ENCODE measurements at places on chromosomes 5 and 9.

DNA sequence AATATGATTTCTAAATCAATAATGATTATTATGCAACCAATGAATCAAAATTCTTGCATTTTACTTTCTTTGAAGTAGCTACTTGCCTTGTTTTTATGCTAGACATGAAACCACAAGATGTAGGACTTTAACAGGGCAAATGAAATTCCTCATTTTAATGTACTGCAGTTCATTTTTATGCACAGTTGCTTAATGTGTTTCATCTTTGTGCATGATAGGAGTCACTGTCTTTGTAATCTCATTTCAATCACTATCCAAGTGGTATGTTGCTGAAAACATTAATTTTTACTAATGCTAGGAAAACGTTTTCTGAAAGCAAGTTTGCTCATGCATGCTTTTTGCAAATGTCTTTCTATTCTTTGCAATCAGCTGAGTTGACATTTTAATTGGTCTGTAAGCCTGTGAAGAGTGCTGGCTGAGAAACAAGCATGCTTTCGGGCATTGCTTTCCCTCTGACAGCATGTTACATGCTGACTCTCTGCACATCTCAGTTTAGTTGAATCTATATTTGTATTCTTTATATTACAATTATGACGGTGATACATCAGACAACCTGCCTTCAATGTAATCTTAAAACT, 535.0 kb upstream of the CDH18 start:
- no peaks in the 10 kb centered on the region for H3K27me3 ChIP-seq
- H3K27ac ChIP-seq, result no peak overlapping the region
- no peak overlapping the region for H3K4me3 ChIP-seq
- H3K4me1 ChIP-seq, result no peaks in the 10 kb centered on the region
- no peak for DNase-seq
- no peaks in the 10 kb centered on the region for H3K36me3 ChIP-seq

DNA sequence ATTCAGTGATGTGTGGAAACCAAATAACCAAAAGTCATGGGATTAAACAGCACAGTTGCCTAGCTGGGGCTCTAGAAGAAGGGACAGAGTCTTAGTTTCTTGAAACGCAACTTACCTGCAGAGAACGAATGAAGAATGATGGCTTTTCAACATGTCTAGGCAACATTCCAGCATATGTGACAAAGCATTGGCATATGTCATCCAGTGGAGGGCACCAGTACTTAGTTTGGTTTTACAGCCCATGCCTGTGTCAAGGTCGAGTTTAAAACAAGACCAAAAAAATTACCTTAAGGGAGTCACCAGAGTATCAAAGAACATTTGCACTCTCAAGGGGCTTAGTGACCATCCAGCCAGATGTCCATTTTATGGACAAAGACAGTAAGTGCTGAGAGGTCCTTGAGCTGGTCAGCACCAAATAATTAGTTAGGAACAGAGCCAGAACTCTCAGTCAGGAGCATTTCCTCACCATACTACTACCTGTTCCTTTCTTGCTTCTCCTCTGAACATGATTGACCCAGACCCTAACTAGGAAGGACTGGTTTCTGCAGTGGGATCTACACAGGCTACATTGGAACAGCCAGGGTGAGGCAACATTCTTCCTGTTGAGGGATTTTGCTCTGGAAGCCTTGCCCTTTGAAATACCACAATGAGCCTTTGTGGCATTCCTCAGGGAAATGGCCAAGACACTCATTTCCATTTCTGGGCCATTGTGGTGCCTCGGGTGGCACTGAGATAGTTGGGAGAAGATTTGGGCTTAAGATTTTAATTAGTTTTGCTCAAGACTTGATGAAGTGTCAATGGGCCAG, 75.4 kb upstream of the ANKH start:
- no peak overlapping the region for H3K4me3 ChIP-seq
- DNase-seq, result no peak
- no peaks in the 10 kb centered on the region for H3K36me3 ChIP-seq
- no peaks in the 10 kb centered on the region for H3K27me3 ChIP-seq

DNA sequence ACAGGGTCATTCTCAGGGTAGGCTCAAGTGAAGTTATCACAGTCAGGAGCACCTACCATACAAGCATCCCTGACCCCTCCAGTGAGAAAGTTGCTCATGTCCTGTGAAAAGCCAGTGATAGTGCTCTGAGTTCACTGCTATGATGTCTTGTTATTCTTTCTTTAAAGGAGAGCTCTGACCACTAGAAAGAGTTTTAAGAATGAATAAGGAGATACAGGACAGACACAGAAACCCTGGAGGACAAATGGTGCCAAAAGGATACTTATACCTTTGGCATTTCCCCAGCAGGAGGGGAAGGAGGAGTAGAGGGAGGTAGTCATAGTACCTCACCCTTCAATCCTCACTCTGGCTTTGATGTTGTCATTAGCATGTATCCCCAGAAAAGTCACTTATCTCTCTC, 84.0 kb upstream of the AGXT2 start:
- no peak for DNase-seq
- no peak overlapping the region for H3K4me3 ChIP-seq
- no peaks in the 10 kb centered on the region for H3K4me1 ChIP-seq
- no peak overlapping the region for H3K27ac ChIP-seq
- H3K27me3 ChIP-seq, result no peaks in the 10 kb centered on the region

DNA sequence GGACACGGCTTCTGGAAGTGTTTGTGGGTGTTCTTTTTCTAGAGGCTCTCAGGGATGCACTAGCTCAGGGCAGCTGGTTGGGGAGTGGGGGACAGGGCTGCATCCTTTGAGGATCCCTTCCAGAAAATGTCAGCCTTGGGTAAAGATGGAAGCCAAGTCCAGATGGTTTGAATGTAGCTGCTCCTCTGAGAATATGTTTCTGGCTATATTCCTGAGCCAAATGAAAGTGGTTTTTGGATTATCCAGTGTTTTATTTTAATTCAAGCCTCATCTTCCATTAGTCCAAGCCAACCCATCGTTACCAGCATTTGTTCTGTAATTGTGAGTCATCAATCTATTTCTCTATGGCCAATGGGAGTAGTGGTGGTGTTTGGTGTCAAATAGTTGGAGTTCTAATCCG, 70.4 kb downstream of the SPRY4 start:
- no peak for DNase-seq
- H3K4me3 ChIP-seq, result no peak overlapping the region
- H3K27ac ChIP-seq, result no peak overlapping the region
- H3K36me3 ChIP-seq, result no peaks in the 10 kb centered on the region
- H3K4me1 ChIP-seq, result peaks cover 7% of the 10 kb centered on the region

DNA sequence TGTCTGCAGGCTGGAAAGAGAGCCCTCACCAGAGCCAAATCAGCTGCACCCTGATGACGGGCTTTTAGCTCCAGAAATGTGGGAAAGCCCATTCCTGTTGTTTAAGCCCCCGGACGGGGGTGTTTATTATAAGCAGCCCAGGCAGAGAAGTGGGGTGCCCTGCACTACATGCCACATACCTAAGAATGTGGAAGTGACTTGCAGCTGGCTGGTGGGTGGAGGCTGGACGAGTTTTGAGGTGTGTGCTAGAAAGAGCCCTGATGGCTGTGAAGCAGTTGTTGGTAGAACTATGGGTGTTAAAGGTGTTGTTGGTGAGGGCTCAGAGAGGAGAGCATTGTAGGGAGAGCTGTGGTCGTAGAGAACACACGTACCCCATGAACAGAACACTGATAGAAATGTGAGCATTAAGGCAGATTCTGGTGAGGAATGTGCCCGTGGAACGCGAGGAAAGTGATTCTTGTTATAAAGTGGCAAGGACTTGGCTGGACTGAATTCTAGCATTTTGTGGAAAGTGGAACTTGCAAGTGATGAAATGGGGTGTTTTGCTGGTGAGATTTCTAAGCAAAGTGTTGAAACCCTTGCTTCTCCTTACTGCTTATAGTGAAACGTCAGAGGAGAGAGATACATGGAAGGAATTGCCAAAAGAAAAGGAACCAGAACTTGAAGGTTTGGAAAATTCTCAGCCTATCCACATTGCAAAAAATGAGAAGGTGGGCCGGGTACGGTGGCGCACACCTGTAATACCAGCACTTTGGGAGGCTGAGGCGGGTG, 38.9 kb downstream of the AHRR start:
- H3K27me3 ChIP-seq, result no peaks in the 10 kb centered on the region
- no peaks in the 10 kb centered on the region for H3K4me1 ChIP-seq
- no peak overlapping the region for H3K27ac ChIP-seq

DNA sequence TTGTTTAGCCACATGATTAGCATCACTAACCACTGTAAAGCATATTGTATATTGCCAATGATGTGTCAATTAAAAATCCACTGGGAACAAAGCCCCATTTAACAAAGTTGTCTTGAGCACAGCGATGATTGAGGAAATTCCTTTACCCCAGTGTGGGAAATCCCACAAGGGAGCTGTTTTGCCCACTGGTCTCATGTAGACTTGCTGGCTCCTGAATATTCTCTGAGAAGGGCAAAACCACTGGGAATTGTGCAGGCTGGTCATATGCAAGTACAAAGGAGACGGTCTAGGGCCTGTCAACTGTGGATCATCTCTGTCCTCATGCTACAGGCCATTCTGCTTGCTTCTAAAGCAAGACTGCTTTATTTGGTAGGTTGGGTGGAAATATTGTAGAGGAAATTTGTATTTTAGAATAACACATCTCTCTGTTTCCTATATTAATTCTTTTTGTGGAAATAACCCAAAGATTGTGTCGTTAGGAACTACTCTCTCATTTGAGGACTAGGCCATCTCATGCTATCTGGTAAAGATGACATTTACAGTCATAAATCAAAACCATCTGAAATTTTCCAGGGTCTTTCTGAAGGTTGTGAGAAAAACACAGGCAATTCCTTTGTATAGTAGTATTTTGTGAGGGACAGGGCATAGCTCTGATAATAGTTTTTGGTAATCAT, 60.2 kb downstream of the PARP8 start:
- no peaks in the 10 kb centered on the region for H3K27me3 ChIP-seq
- H3K4me1 ChIP-seq, result no peaks in the 10 kb centered on the region
- no peak for DNase-seq
- no peaks in the 10 kb centered on the region for H3K36me3 ChIP-seq

DNA sequence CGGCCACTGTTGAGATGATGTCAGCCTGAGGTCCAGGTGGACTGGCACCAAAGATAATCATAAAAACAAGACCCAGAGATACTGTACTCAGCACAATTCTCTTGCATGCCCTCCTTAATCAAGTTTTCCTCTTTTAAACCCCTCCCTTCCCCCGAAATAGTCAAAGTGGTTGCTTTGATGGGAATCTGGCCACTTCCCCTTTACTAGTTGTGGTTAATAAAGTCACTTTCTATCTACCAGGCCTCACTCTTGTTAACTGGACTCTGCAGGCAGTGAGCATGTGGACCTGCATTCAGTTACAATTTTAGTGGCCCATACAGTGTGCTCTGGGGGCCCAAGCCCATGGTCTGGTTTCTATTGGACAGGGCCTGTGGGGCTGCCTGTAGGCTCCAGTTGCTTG, 17.5 kb downstream of the FBP2 start:
- DNase-seq, result no peak
- H3K36me3 ChIP-seq, result no peaks in the 10 kb centered on the region
- H3K4me3 ChIP-seq, result no peak overlapping the region
- no peaks in the 10 kb centered on the region for H3K4me1 ChIP-seq

GRCh38 chr9:125593581-125594222, 113.3 kb downstream of the MAPKAP1 start:
- no peak for DNase-seq
- no peaks in the 10 kb centered on the region for H3K36me3 ChIP-seq
- H3K4me3 ChIP-seq, result no peak overlapping the region
- no peaks in the 10 kb centered on the region for H3K4me1 ChIP-seq
- no peak overlapping the region for H3K27ac ChIP-seq

- no peaks in the 10 kb centered on the region for H3K4me1 ChIP-seq
- H3K27ac ChIP-seq, result no peak overlapping the region
- H3K36me3 ChIP-seq, result no peaks in the 10 kb centered on the region
These were observed 131.4 kb downstream of the CCDC192 start for GRCh38 chr5:127834554-127834953.

DNA sequence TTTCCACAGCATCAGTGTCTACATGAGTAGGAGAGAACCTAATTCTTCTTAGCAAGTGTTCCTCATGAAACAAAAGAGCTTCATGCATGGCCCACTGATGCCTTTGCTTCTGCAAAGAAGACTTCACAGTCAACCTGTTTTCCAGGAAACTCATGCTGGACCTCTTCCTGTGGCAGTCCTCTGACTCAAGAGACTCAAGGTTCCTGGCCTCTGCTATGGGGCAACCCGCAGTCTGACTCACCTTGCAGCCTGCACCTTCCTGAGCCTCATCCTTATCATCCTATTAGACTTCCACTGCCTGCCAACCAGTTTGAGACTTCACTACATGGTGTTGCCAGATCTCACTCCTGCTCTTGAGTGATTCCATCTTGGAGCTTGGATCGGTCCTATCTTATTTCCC, 17.6 kb upstream of the AGGF1 start:
- no peak overlapping the region for H3K27ac ChIP-seq
- no peaks in the 10 kb centered on the region for H3K36me3 ChIP-seq
- peaks cover 5% of the 10 kb centered on the region for H3K27me3 ChIP-seq
- no peak for DNase-seq
- no peaks in the 10 kb centered on the region for H3K4me1 ChIP-seq
- no peak overlapping the region for H3K4me3 ChIP-seq

- H3K4me3 ChIP-seq, result no peak overlapping the region
- H3K27ac ChIP-seq, result no peak overlapping the region
- H3K27me3 ChIP-seq, result no peaks in the 10 kb centered on the region
- H3K36me3 ChIP-seq, result no peaks in the 10 kb centered on the region
- H3K4me1 ChIP-seq, result no peaks in the 10 kb centered on the region
These were observed 446.8 kb upstream of the CDH18 start for GRCh38 chr5:20434786-20435185.

DNA sequence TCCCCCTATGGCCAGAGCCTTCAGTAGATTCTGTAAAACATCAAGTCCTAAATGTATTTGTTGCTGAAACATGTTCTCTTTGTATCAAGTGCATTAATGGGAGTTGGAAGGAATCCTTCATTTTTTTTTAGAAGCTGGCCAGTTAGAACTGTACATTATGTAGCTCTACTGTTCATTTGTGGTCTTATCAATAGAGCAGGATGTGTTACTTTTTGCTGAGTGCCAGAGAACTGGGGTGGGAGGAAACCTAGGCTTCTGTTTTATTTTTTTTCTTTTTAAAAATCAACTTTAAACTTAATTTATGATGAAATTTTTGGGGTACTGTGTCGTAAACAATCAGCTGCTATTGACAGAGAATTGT, 5.1 kb downstream of the PIP5K1B start:
- no peak overlapping the region for H3K4me3 ChIP-seq
- DNase-seq, result no peak
- no peaks in the 10 kb centered on the region for H3K27me3 ChIP-seq
- H3K36me3 ChIP-seq, result no peaks in the 10 kb centered on the region
- H3K27ac ChIP-seq, result no peak overlapping the region

- DNase-seq, result no peak
- no peak overlapping the region for H3K27ac ChIP-seq
- no peak overlapping the region for H3K4me3 ChIP-seq
- H3K36me3 ChIP-seq, result no peaks in the 10 kb centered on the region
- peaks cover 9% of the 10 kb centered on the region for H3K4me1 ChIP-seq
These were observed 6.8 kb upstream of the IL7R start for GRCh38 chr5:35849860-35850259.

DNA sequence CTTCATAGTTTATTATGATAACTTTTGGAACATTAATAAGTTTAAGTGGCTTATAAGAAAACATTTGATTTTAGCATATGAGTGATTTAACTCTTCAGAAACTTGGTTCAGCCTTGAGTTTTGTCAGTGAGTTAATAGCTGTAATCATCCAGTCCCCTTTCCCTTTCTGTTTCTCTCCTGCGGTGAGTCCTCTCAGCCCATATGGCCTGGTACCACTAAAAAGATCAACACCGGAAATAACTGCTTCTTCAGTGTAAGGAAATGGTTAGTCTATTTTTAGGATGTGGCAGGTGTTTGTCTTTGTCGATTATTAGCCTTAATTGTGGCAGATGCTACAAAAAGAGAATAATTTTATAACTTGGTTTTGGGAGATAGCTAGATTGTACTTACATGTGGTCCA, 120.2 kb upstream of the GRHPR start:
- H3K27ac ChIP-seq, result no peak overlapping the region
- no peak overlapping the region for H3K4me3 ChIP-seq
- H3K36me3 ChIP-seq, result peaks cover 21% of the 10 kb centered on the region
- H3K4me1 ChIP-seq, result no peaks in the 10 kb centered on the region

Data from tibial artery (tissue), 4 donors.